ENCODE measurements at places on chromosomes 1 and 21.

DNA sequence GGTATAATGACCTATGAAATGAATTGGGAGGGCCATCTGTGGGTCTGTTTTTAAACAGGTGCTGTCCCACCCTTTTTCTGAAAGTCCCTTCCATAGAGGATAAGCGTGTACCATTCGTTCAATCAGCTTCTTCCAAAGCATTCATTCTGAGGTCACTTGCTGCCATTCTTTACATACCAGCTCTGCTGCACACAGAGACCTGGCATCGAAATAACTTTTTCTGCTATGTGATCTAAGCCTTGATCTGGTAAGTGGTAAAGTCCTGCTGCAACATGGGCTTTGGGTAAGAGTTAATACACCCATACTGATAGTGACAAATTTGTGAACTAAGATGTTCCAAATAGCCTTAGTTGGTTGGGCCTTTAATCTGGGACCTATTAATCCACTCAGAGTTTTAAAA lies 38.9 kb downstream of the DR1 start:
- DNase-seq = no peak

DNA sequence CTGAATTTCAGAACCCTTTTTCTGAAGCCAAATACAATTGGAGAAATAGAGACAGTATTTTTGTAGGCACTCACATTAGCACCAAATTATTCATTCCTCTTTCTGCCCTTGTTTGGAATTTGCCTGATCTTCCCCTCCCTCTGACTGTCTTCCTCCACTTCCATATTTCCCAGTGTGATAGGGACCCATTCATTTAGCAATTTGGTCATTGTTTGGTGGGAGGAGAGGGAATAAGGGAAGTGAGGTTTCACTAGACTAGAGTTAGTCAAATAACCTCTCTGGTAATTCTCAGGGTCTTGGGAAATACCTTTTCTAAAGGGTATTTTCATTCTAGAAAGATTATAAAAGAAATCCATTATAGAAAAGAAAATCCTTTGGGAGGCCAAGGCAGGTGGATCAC lies 31.0 kb upstream of the MTMR11 start:
- DNase-seq = no peak

- DNase-seq = no peak
Observed at GRCh38 chr1:190022709-190023108, 455.0 kb downstream of the BRINP3 start.

GRCh38 chr21:18152371-18152770 lies 92.3 kb upstream of the CHODL start:
- no peak for DNase-seq

GRCh38 chr1:27342778-27343638 lies 1.2 kb downstream of the SYTL1 start:
- DNase-seq = no peak

DNA sequence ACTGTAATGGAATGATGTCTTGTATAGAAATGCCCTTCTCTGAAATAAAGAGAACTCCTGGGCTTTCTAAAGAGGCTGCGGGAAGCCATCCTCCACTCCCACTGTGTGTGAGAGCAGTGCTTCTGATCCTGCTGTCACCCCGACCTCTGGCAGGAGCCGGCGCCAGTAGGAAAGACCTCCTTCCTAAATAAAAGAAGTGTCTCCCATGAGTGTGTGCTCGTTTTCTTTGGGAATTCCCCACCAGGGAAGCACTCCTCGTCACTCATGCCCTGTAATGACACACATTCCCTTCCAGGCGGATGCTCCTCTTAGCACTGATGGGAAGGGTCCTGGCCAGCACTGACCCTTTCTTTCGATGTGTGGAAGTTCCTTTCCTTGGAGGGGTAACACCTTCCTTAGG lies 20.1 kb downstream of the AGT start:
- no peak for DNase-seq

GRCh38 chr21:22881131-22881530 lies 1882.9 kb downstream of the NCAM2 start:
- no peak for DNase-seq

DNA sequence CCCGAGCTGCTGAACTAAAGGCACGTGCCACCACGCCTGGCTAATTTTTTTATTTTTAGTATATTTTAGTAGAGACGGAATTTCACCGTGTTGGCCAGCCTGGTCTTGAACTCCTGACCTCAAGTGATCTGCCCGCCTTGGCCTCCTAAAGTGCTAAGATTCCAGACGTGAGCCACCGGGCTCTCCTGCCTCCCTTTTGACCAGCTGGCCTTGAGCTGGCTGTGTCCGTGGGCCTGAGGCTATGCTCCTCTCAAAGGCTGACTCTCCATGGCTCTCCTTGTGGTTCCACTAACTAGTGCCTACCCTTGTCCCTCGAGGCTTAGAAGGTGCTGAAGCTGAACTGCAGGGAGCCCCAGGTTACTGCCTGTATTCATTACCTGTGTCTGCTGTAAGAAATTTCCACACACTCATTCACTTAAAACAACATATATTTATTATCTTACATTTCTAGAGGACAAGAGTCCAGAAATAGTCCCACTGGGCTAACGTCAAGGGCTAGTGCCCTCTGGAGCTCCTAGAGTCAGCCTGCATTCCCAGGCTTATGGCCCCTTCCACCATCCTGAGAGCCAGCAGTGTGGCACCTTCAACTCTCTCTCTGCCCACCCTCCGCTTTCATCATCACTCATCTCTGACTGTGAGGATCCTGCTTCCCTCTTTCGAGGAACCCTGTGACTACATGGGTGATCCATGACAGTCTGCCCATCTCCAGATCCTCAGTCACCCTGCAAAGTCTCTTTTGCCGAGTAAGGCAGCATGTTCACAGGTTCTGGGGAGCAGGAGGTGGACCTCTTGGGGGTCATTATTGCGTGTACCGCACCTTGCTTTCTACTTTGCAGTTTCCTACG lies 34.9 kb downstream of the ETS2 start:
- DNase-seq = no peak

GRCh38 chr21:17195351-17195750 lies 317.5 kb upstream of the CXADR start:
- no peak for DNase-seq

- no peak for DNase-seq
Observed at GRCh38 chr1:90957497-90957896, 64.3 kb downstream of the ZNF644 start.

GRCh38 chr1:109894823-109895719 lies 15.6 kb upstream of the CSF1 start:
- DNase-seq = no peak

DNA sequence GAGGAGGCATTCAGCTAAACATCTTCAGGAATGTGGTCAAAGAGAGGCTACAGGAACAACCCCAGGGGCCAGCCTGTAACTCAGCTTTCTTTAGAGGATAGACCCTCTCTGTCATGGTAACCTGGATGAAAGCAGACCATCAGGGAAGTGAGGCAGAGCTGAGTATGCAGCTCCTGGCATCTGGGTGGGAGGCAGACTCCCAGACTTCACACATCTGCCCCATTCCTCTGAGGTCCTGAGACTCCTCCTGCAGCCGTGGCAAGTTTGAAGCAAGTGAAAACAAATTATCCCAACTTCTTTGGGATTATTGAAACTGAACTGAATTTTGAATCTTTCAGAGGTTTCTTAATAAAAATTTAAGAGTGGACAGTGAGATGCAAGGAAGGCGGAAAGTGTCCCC lies 126.1 kb upstream of the KIAA0040 start:
- DNase-seq = no peak

DNA sequence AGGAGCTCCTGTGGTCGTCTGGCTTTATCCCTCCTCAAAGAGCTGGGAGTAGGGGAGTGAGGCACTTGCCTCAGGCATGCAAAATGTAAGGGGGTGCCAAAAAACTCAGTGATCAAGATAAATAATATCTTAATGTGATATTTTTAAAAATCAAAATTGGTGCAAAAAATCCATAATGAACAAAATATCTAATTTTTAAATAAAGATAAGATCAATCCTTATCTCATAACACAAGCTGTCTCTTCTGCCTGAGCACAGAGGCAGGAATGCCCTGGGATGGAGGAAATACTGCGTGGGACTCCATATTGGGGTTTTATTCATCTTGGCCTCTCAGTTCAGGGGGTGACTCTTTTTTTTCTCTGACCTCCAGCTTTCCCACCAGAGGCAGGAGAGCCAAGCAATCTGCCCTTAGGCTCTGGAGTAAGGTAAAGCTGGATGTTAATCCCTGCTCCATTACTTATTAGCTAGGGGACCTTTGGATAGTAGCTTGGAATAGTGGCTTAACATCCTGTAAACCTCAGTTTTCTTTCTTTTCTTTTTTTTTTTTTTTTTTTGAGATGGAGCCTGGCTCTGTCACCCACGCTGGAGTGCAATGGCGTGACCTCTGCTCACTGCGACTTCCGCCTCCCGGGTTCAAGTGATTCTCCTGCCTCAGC lies 77.3 kb upstream of the NFASC start:
- no peak for DNase-seq

GRCh38 chr1:41462680-41463004 lies 21.8 kb downstream of the EDN2 start:
- no peak for DNase-seq

DNA sequence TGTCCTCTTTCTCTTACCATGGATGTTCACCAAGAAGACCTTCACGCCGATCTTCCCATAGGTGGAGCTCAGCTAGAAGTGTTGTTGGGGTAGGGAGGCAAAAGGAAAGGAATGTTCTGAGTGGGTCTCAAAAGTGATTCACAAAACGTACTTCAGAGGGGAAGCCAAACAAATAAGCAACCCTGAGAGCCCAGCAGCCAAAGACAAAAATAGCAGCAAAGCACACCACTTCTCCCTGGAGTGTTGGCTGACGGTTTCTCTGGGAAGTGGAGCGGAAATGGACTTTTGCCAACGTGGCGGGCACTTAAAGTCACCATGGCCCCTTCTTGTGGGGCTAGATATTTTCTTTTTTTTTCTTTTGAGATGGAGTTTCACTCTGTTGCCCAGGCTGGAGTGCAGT lies 23.1 kb downstream of the SLC26A9 start:
- no peak for DNase-seq

GRCh38 chr1:177947623-177948022 lies 22.2 kb downstream of the SEC16B start:
- no peak for DNase-seq

- DNase-seq = no peak
Observed at GRCh38 chr1:112905395-112906149, 50.4 kb downstream of the SLC16A1 start.

GRCh38 chr1:88984569-88984968 lies 7.9 kb downstream of the KYAT3 start:
- no peak for DNase-seq

GRCh38 chr1:219430419-219430818 lies 182.5 kb downstream of the ZC3H11B start:
- DNase-seq = no peak

DNA sequence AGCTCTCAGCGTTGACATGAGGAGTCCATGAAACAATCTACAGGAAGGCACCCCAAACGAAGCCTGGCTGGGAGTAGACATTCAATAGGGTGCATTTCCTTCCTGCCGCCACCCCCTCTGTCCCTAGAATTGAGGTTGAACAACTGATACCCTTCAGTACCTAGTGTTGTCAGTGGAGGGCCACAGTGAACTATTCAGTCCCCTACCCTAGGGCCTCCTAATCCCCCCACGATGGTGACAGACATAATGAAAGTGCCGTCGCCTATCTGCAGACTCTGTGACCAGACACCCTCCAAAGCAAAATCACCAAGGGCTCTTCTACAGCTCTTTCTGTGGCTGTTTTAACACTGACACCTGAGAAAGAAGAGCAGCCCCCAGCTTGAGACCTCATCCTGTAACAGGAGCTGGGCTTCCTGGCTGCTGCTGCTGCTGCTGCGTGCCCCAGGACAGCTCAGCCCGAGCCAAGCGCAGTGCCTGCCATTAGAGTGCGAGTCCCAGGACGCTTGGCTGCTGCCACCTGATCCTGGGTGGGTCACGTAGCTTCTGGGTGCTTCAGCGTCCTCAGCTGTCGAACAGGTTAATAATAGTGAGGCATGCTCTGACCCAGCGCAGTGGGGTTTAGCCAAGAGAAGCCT lies 183.0 kb downstream of the ZBTB18 start:
- no peak for DNase-seq

- DNase-seq = no peak
Observed at GRCh38 chr1:167683226-167683625, 38.6 kb upstream of the MPZL1 start.

DNA sequence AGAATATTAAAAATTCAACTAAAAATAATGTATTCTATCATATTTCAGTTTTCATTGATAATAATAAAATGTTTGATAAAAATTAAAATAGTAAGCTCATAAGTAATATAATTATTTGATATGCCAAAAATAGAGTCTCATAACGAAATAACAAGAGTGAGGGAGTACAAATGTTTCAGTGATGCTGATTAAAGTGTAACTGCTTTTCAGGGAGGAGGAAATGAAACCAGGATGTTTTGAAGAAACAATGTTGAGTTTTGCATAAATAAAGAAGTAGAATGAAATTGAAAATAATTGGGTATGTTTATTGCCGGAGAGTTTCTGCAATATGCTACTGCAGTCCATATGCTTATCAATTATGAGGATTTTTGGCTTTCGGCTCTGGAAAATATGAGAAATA lies 1159.8 kb upstream of the ADGRL2 start:
- no peak for DNase-seq

DNA sequence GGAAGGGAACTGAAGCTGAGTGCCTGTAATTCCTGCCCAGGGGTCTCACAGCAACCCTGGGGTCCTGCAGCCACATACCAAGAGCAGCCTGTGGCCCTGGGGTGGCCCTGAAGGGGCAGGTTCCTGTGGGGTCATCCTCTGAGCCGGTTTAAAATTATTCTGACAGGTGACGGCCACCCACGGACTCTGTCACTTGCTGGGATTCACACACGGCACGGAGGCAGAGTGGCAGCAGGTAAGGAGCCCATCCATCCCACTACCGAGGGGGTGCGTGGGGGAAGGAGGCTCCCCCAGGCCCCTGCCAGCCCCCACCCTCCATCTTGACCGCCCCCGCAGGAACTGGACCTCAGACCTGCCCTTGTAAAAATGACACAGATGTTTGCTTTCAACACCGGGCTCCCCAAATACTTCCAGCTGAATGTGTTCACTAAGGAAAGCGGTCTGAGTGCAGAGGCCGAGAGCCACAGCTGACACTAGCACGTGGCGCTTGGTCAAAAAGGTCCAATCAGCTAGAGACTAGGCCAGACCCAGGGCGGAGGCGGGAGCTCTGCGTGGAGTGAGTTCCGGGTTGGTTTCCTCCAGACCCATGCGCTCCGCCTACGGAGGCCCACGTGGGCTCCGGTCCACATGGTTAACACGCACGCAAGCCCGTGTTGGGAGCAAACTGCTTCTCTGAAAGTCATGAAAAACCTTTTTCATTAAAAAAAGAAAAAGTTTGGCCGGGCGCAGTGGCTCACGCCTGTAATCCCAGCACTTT lies 10.0 kb downstream of the YBEY start:
- DNase-seq = no peak

GRCh38 chr1:235749755-235750300 lies 100.2 kb upstream of the GNG4 start:
- no peak for DNase-seq

DNA sequence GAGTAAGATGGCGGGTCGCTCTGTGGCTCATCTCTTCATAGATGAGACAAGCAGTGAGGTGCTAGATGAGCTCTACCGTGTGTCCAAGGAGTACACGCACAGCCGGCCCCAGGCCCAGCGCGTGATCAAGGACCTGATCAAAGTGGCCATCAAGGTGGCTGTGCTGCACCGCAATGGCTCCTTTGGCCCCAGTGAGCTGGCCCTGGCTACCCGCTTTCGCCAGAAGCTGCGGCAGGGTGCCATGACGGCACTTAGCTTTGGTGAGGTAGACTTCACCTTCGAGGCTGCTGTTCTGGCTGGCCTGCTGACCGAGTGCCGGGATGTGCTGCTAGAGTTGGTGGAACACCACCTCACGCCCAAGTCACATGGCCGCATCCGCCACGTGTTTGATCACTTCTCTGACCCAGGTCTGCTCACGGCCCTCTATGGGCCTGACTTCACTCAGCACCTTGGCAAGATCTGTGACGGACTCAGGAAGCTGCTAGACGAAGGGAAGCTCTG lies 2.4 kb downstream of the TNFAIP8L2 start:
- DNase-seq = no peak

All from stimulated activated CD4-positive, alpha-beta T cell treated with anti-CD3 and anti-CD28 coated beads, Interleukin-1b, Interleukin-23, amount 100 ng/mL, for 24 hours (primary cell).